ENCODE measurements at places on chromosomes 1 and 21.

DNA sequence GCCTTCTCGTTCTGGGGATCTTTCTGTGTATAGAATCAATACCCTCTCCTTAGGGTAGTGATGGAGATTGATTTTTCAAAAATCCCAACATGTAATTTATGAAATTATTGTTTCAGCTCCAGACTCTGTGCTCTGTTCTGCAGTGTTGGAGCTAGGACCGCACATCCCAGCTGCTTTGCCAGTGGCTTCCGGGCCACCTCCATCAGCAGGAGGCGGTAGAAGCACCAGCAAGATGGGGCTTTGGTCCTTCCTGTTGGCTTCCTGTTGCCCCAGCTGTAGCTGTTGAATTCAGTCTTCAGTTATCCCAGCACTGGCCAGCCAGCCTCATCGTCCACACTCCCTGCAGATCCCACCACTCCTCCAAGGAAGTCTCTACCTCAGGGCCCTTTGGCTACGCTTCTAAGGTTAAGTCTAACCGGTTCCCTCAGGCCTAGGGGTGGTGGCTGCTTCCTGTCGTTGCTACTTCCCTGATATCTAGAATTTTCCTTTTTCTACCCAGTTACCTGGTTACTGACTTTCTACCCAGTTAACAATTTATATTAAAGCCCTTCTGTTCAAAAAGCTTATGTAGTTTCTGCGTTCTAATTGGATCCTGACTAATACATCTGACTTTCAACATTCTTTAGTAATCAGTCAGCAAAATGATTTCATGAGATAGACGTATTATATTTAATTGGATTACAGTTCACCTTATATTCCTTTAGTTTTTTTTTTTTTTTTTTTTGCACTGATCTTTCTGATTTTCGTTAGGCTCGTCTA is 24.6 kb downstream of the GALNT2 start:
- no peak for DNase-seq

GRCh38 chr1:18949686-18950400 is 6.6 kb downstream of the IFFO2 start:
- peak; percentile 83 for DNase-seq

DNA sequence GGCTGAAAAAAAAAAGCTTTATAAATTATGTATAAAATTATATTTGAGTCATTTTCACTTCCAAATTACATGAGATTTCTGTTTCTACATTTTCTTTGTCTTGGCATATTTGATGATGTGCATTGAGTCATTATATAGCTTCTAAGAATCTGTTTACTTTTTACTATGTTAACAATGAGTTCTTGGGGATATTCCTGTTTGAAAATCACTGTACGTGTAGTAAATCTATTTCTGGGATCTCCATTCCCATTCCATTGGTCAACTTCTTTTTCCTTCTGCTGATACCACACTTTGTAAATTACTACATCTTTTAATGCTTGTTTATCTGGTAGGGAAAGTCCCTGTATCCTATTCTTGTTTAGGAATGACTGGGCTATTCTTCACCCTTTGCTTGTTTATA is 43.6 kb downstream of the TNFRSF9 start:
- DNase-seq, result no peak

DNA sequence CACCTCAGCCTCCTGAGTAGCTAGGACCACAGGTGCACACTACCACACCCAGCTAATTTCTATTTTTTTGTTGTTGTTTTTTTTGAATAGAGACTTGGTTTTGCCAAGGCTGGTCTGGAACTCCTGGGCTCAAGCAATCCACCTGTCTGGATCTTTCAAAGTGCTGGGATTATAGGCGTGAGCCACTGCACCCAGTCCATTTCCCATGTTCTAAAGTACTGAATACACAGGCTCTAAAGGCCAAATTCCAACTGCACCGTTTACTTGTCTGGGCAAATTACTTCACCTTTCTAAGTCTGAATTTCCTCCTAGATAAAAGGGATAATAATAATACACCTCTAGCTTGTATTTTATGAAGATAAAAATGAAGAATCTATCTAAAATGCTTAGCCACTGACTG is 39.6 kb downstream of the FRRS1 start:
- no peak for DNase-seq

GRCh38 chr1:53086491-53087070 is 24.6 kb downstream of the PODN start:
- DNase-seq, result no peak

GRCh38 chr1:225435487-225435886 is 7.6 kb upstream of the LBR start:
- no peak for DNase-seq

DNA sequence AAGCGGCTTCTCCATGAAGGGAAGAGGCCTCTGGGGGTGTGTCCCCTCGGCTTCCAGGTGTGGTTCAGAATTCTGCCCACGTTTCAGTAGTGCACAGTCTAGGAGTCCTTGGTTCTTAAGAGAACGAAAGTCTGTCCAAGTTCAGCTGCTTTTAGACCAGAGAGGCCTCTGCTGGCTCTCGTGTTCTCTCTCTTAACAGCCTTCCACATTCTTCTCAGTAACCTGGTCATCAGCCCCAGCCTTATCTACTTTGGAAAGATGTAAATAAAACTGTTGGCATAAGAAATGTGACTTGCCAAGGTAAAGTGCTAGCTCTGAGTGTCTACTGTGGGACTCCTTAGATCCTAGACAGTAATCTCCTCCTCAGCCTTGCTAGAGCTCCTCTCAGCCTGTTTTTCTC is 15.3 kb upstream of the STUM start:
- no peak for DNase-seq

DNA sequence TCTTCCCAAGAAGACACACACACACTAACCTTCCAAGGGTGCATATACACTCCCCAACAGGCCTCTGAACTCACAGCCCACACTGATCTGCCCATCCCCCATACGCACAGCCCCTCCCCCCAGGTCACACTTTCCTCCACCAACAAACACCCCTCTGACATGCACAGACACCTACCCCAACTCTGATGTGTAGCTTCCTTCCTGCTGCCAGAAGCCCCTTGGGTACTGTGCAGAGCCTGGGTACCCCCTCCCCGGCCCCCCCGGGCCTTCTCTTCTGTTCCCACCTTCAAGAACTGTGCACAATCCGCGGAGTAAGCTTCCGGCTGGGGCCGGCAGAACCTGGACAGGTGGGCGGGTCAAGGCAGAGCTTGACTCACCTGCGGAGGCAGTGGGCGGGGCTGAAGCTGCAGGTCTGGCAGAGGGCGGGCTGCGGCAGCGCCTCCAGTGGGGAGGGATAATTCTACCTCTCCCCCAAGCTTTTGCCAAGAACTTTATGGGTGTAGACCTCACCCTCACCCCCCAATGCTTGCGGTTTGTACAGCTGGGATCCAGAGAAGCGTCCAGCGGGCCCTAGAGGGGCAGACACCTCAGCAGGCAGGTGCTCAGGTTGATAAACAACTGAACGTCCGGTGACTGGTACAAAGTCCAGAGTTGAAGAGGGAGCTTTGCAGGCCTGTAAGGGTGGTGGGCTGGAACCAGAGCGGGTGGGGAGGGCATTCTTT is at the start of gene C1orf210:
Gene C1orf210 (minus strand): TSS at position 313 of the 722 bp plus-strand sequence. CDS start 2,311 bp downstream, outside the sequence.
- no peak for DNase-seq

DNA sequence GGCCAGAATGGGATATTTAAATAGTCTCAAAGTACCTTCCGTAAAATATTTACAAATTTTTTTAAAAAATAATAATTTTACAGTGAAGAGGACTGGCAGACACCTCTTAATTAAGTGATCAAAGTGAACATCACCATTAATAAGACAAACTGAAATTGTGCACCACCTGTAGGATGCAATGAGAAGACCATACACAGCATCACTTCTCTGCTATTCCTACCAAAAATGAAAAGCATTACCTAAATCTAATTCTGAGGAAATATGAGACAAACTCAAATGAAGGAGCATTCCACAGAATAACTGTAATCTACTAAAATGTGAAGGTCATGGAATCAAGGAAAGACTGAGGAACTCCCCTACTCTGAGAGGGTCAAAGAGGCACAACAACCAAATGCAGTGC is 68.2 kb upstream of the PRDX6 start:
- no peak for DNase-seq

DNA sequence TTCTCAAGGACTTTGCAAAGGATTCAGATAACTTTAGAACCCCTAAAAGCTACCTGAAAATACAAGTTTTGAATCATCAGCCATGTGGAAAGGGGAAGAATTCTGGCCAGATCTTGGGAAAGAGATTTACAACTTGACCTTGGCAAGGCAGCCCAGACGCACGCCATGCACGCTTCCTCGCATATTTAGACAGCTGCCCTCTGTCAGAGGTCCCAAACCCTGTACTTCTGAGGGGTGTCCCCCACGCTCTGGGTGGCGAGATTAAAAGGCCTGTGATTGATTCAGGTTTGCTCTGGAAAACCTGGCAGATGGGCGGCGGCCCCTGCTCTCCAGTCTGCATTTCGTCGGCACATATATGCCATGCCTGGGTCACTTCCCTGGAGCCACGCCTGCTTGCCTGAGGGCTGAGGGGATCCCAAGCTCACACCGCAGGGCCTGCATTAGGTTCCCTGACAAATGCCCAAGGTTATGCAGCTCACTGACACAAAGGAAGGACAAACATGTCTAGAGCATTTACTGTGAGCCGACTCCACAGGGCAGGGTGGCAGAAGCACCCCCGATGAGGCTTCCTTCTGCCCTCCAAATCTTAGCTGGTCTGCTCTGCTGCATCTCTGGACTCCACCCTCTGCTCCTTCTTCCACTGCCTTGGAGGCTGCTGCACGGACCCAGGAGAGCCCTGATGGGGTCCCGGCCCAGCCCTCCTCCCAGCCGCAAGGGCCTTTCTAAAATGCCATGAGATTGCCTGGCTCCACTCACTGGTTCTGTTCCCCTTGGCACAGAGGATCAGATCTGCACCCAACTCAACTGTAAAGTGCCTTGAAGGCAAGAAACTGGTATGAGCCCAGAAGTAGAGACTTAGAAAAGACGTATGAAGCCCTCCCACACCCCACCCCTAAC is 103.9 kb downstream of the BCAR3 start:
- DNase-seq, result no peak

- DNase-seq, result no peak
These were observed 7.9 kb downstream of the SLAMF7 start for GRCh38 chr1:160746836-160747500.

DNA sequence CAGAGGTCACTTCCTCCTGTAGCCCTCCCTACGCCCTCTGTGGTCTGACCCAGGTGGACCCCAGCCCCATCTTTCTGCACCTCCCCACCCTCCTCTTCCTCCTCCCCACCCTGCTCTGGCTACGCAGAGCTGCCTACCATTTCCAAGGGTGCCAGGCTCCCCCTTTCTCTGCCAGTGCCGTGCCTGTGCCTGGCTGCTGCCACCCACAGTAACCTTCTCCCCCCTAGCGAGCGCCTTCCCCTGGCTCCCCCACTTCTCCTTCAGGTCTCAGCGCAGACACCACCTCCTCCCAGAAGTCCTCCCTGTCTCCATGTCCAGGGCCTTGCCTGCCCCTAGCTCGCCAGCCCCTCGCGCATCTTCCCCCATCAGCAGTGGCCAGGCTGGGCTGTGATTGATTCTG is 471.5 kb downstream of the PTPRU start:
- DNase-seq, result no peak

GRCh38 chr1:212607913-212608391 is 609 bp upstream of the ATF3 start:
- no peak for DNase-seq

GRCh38 chr1:245752561-245752960 is 597.8 kb downstream of the KIF26B start:
- no peak for DNase-seq

DNA sequence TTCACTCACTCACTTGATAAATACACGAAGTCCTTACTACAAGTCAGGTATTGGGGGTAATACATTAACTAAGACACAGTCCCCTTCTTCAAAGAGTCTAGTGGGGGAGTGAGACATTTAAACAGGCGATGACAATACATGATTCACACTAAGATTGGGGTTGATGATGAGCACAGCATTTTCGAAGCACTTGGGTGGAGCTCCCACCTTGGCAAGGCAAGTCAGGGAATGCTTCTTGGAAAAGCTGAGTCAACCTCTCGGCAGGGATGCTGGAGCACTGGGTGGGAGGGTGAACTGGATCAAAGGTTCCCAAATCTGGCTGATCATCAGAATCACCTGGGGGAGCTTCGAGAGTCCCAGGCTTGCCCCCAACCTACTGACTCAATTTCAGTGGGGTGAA is 57.9 kb upstream of the ENAH start:
- DNase-seq, result no peak

DNA sequence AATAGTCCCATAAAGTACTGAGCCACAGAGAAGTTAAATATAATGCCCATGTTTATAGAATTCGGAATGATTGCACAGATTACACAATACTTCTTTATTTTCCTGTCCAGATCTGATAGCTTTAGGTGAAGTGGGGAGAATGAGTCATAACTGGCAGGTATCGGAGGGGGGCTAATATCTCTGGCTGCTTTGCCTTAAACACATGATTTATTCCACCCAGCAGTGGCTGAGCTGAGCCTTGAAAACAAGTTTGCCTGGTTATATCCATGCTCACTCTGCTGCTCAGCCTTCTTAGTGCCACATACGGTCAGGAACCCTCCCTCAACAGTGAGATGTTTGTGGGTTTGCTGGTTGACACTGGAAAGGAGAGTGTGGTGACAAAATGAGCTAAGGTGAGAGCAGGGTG is 119.7 kb upstream of the ZNF648 start:
- no peak for DNase-seq

- DNase-seq, result no peak
These were observed 20.4 kb downstream of the LEPR start for GRCh38 chr1:65440915-65441314.

DNA sequence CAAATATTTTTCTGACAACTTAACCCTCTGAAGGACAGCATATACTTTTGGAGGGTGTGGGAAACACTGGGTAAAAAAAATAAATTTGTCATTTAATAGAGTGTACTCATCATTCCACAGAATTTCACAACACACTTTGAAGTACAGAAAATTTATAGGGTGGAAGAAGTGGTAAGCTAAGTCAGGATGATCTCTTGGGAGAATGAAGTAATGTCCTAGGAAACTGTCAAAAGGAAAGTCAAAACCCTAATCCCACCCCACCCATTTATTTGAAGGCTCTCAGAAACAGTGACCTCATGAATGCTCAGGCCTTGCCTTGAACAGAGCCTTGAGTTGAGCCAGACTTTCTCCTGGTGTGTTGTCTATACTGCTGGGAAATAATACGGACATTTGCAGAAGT is 7.3 kb upstream of the UAP1 start:
- DNase-seq, result no peak

- no peak for DNase-seq
These were observed 367.9 kb upstream of the DUSP10 start for GRCh38 chr1:222109836-222110235.

DNA sequence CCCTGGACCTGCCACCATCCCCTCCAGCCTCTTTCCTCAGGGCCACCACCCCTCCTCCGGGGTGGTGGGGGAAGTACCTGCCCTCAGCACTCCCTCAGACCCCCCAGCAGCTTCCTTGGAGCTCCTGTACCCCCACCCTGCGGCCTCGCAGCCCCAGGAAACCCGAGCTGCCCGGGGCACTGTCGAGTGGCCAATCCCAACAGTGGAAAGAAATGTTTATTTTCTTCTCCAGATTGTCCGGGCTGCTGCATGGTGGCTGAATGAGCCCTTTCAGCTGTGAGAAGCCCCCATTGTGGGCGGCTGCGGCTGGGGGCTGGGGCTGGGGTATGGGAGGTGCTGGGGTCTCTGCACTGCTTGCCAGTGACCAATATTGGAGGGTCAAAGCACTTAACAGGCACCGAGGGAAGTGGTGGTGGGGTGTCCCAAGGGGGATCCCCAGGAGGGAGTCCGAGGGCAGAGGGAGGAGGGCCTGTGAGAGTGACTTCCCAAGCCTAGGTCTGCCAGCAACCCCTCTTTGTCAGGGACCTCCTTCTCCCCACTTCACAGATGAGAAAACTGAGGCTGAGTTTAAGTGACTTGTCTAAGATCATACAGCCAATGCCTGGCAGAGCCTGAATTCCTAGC is 25.2 kb downstream of the RUNX3 start:
- no peak for DNase-seq

GRCh38 chr1:176904057-176904751 is 260.3 kb downstream of the ASTN1 start:
- DNase-seq, result no peak
